GM13976 (cell line): ENCODE measurements at places on chromosomes 5 and 9.
A peak's percentile ranks its signal among the peaks of the same experiment; 100 is the strongest.

GRCh38 chr5:34688015-34688810 lies 32.1 kb downstream of the RAI14 start:
- no peak for DNase-seq

- DNase-seq: no peak
Measured at GRCh38 chr5:96861076-96861475, 15.2 kb upstream of the ERAP2 start.

DNA sequence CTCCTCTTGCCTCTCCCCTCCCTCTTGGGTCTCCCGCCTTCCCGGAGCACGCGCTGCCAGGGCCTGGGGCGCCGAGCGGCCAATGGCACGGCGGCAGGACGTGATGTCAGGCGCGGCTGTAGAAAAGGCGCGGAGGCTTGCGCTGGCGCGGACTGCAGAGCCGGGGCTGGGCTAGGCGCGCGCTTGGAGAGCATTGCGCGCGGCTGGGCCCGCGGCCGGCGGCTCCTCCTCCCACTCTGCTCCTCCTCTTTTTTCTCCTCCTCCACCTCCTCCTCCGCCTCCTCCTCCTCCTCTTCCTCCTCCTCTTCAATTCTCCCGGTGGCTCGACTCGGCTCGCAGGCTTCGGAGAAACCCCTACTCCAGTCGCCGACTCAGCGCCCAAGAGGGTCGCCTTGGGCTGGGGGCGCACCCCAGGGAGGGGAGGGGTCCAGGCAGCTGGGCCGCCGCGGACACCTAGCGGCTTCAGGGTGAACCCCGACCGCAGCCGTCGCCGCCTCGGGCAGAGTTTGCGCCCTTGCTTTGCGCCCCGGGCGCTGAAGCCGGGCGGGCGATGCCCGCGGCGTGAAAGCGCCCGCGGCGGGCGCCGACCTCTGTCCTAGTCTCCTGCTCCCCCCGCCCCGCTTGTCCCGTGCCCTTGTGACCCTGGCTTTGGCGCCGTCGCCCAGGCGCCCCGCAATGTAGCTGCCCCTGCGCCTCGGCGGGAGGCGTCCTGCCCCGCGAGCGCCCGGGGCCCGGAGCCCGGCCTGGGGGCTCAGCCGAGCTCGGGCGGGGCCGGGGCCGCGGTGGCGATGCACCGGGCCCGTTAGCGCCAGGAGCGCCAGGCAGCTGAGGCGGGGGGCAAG lies at the start of gene LHX2:
Gene LHX2 (plus strand): TSS at position 309 of the 842 bp plus-strand sequence. CDS start 581 bp downstream, outside the sequence.
- DNase-seq: peak; percentile 82

- DNase-seq: no peak
Measured at GRCh38 chr5:175235251-175235960, 208.6 kb downstream of the DRD1 start.

DNA sequence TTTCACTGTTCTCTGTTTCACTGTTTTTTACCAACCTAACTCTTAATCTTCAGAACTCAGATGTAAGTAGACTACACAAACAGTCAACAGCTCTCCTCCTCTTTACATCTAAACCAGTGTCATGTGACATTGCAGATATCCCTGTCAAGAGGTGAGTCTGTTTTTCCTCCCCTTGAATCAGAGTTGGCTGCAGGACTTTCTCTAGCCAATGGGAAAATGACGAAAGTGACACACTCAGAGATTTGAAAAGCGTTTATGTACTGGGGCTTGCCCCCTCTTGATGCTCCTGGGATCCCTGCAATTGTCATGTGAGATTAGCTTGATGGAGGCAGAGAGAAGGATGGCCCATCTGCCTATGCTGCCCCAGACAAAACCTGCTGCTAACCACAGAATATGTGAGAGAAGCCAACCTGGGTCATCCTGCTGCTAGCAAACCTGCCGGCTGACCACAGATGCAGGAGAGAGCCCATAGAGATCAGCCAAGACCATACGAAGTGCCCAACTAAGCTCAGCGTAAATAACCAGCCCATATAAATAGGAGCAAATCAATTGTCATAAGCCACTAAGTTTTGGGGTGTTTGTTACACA lies 111.1 kb downstream of the ASTN2 start:
- no peak for DNase-seq

- no peak for DNase-seq
Measured at GRCh38 chr5:154967421-154968024, 26.6 kb downstream of the MRPL22 start.

- DNase-seq: no peak
Measured at GRCh38 chr5:21642312-21642711, 1210.8 kb downstream of the CDH12 start.

- no peak for DNase-seq
Measured at GRCh38 chr5:65651144-65651543, 26.3 kb downstream of the SHLD3 start.

GRCh38 chr5:106094204-106094607 lies 1576.5 kb downstream of the EFNA5 start:
- DNase-seq: no peak

GRCh38 chr9:69317081-69317480 lies 7.9 kb upstream of the ENTREP1 start:
- DNase-seq: no peak

GRCh38 chr5:177307544-177308363 lies 3.9 kb downstream of the MXD3 start:
- DNase-seq: no peak

DNA sequence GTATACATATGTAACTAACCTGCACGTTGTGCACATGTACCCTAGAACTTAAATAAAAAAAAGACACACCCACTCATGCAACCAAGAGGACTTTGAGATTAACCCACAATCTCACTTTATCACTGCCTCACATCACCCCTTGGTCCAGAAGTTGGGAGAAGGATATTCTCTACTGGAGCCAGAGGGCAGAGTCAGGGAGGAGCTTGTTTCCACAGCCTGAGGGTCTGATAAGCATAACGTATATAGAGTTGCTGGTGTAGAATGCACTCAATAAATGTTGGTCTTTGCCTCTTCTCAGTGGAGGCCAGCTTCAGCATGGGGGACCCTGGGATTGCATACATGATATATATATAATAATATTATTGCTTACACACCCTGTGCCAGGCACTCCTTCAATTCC lies 10.1 kb downstream of the KCNV2 start:
- no peak for DNase-seq

GRCh38 chr9:21428235-21428634 lies 12.0 kb upstream of the IFNA1 start:
- no peak for DNase-seq

GRCh38 chr9:33229359-33230114 lies 10.4 kb upstream of the SPINK4 start:
- no peak for DNase-seq

GRCh38 chr5:12624776-12625560 lies 720.7 kb upstream of the CTNND2 start:
- no peak for DNase-seq

DNA sequence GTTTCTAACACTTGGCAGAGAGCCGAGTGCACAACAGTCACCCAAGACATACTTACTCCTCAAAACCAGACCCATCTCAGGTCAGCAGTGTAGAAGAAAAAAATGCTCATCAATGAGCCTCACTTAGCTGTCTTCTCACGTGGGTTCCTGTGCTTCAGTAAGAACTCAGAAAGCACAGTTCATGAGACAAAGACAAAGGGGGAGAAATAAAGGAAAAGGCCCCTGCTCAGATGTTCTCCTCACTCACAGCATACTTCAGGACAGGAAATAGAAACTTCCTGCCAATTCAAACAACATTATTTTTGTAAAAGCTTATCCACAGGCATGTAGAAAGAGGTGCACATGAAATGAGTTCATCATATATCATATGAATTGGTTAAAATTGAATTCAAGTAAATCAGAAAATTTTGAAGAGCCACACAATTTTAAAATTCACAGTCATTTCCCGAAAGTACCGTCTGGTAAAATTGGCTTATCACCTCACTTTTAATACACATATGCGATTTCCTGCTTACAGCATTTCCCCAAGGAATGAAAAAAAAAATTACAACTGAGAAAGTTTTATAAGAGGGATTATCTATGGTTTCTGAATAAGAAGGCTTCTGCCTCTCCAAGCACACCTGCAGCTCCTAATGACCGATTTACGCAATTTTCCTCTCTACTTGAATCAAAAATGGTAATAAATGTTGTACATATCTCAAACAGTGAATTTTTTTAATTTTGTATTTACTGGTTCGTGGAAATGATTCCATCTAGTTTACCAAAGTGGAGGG lies 328.3 kb downstream of the TMEM167A start:
- DNase-seq: no peak

GRCh38 chr5:36536616-36537005 lies 69.8 kb upstream of the SLC1A3 start:
- no peak for DNase-seq

GRCh38 chr9:112033237-112034215 lies 136.9 kb downstream of the UGCG start:
- DNase-seq: no peak

DNA sequence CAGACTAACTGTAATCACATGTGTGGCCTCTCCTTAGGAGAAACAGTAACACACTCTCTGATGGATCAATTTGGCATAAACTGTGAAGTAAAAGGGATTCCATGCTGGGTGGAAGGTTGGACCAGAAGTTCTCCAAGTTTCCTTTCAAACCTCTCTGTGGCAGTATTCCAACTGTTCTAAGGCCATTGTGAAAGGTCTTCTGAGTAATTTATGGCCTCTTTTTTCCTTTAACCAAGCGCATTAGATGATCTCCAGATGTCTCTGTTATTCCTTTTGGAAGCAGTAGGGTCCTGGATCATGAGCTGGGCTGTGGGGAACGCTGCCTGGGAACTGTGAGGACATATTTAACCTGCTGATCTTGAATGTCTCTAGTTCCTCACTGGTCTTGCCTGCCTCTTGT lies 80.6 kb upstream of the IL6ST start:
- no peak for DNase-seq

- DNase-seq: no peak
Measured at GRCh38 chr5:10262121-10262774, 12.2 kb downstream of the CCT5 start.

- DNase-seq: no peak
Measured at GRCh38 chr5:82147860-82148573, 130.1 kb downstream of the RPS23 start.
